ENCODE measurements at places on chromosomes 11 and 22.

- DNase-seq: peak; percentile 15
Observed at GRCh38 chr11:6812390-6813005, 13.0 kb upstream of the OR6A2 start.

DNA sequence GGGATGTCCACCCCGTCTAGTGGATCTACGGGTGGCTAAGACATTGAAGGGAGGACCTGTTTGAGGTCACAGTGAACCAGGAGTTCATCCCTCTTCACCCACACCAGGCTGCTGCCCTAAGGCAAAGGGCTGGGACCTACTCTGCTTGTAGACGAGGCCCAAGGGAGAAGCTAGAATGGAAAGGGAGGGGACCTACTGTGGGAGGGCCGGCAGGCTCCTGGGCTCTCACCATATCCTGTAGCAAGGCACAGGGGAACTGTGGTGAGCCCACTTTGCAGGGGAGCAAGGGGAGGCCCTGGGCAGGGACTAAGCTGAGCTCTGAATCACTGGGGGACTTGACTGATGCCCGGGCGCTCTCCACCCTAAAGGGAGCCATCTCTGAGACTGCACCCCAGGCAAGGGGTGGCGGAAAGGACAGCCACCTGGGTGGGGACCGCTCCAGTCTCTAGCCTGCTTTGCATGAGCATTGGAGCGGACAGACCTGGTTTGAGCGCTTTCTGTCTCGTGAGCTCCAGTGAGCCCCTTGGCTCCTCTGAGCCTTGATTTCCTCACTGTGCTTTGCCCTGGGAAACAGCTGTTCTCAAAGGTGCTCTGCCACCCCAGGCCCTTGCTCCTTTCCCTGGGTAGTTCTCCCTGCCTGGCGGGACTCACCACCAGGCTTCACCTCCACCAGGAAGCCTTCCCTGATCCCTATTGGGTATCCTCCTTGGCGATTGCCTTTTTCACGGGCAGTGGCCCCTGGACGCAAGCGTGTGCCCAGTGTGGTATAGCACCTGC lies 24.2 kb downstream of the PARVG start:
- no peak for DNase-seq

DNA sequence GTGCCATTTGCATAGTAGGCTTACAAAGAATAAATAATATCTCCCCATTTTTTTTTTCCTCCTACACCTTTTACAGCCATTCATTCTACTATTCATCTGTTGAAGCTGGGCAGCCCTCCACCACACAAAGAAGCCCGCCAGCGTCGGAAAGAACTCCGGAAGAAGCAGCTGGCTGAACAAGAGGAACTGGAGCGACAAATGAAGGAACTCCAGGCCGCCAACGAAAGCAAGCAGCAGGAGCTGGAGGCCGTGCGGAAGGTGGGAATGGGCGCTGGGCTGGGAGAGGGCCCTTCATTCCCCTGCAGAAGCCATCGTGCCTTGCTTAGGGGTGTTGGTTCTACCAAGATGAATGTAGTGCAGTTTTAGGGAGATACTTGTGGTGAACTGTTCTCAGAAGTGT lies 68.6 kb downstream of the SWAP70 start:
- DNase-seq: no peak

DNA sequence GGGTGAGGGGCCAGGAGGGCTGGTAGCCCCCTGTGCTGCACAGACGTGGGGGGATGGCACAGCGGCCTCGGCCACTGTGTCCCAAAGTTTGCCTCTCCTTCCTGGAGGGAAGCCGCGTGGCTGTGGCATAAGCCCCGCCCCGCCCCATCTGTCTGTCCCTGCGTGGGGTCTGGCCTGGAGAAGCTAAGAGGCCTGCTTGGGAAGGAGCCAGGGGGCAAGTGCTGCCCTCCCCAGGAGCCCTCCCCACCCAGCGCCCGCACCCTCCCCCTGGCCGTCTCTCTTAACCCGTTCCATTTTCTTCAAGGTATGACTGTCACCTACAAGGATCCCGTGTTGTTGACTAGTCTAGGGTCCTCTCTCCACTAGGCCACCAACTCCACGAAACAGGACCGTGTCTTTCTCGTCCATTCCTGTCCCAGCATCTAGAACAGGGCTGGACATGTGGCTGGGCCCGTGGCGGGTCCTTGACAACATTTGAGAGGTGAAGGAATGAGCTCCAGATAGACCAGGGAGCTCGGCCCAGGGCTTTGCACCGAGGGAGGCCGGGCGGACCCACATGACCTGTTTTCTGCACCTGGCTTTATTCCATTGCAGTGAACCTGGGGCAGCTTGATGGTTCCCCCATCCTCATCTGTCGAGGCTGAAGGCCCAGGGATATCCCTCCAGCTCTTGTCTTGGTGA lies 428.0 kb downstream of the TBC1D22A start:
- DNase-seq: no peak

- no peak for DNase-seq
Observed at GRCh38 chr22:46156031-46156430, 5.7 kb downstream of the PPARA start.

Data from activated CD4-positive, alpha-beta T cell treated with anti-CD3 and anti-CD28 coated beads for 4 hours (primary cell).